Retinal pigment epithelial cell (primary cell): ENCODE measurements at places on chromosomes 3 and 15.

DNA sequence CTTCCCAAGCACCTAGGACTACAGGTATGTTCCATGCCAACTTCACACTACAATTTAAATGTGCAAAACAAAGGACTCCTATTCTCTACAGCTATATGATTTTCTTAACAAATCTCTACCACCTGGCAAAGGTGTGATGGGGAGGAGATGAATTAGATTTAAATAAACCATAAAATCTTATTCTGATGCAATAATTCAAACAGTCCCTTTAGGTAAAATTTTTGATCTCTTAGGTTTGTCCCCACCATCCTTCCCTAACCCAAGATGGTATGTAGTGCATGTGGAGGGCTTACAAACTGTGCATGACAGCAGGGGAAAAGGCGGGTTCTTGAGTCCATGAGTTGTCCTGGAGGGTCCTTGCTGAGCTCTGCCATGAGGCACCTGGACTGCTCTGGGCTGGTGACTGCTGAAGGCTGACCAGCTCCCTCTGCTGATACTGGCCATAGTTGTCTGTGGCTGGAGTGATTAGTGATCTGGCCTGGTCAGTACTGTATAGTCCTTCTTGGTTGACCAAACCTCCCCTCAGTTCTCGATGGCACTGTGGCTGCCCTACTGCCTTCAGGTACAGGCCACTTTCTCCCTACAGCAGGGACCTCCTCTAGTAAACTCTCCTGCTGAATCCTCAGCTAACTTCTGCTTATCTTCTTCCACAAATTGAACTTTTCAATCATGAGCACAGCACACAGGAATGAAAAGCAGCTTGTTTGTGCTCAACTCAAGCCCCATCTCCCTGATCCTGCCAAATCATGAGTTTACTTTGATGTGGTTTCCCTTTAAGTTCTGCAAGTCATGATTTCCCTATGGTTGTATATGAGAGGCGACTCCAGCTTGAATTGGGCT, 30.1 kb downstream of the CFAP161 start:
- no peak for DNase-seq

- DNase-seq: no peak
These were observed 82.1 kb downstream of the LINGO1 start for GRCh38 chr15:77550301-77551251.

DNA sequence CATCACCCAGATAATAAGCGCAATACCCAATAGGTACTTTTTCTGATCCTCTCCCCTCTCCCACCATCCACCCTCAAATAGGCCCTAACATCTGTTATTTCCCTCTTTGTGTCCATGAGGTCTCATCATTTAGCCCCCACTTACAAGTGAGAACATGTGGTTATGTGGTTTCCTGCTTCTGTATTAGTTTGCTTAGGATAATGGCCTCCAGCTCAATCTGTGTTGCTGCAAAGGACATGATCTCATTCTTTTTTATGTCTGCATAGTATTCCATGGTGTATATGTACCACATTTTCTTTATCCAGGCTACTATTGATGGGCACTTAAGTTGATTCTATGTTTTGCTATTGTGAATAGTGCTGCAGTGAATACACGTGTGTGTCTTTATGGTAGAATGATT, 165.4 kb downstream of the MBNL1 start:
- DNase-seq: no peak

GRCh38 chr3:123951522-123952447, 9.2 kb downstream of the CCDC14 start:
- DNase-seq: no peak

- no peak for DNase-seq
These were observed 187.7 kb downstream of the GREM1 start for GRCh38 chr15:32905481-32905880.

DNA sequence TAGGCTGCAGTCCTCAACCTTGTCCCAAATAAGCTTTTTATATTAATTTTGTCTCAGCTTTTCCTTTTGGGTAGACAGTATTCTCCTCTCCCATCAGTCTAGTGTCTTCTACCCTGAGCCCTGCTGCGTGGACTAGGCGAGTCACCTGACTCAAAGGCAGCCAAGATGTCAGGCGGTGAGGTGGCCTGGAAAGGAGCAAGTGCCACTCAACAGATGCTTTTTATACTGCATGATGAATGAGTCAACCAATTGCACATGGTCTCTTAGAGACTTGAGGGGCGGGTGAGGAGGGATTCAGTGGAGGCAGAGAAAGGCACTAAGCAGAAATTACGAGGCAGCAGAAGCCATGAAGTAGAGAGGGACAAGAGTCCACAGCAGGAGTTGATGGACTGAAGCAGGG, 95.9 kb downstream of the FRMD4B start:
- no peak for DNase-seq

DNA sequence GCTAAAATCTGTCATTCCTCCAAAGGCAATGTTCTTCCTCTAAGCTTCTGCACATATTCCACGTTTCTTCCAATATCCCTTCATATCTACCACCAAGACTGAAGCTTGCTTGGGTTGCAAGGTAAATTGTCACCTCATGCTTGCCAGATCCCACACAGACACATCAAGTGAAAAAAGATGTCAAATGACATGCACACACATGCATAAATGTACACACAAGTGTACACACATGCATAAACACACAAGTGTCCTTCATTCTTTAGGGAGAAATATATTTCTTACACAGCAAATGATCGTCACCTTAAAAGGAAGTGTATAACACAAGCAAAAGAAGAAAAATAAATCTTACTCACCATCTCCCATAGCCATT, 59.4 kb downstream of the CLASP2 start:
- DNase-seq: no peak

- no peak for DNase-seq
These were observed 30.4 kb downstream of the ACKR2 start for GRCh38 chr3:42839616-42840015.

DNA sequence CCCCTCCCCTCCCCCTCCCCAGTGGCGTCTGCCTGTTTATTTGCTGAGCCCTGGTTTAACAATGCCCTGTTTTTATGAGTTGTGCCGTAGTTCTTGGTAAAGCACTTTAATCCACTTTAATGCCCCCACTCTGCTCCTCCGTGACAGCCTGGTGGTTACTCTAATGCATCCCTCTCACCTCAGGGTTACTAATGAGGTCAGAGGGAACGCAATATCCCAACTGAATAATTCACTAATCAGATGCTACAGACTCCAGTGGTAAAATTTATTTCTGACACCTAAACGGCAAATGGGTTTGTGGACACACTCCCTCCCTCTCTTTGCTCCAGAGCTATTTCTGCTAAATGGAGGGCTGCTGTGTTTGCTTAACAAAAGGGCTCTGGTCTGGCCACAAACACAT, 26.1 kb upstream of the NTRK3 start:
- DNase-seq: no peak

DNA sequence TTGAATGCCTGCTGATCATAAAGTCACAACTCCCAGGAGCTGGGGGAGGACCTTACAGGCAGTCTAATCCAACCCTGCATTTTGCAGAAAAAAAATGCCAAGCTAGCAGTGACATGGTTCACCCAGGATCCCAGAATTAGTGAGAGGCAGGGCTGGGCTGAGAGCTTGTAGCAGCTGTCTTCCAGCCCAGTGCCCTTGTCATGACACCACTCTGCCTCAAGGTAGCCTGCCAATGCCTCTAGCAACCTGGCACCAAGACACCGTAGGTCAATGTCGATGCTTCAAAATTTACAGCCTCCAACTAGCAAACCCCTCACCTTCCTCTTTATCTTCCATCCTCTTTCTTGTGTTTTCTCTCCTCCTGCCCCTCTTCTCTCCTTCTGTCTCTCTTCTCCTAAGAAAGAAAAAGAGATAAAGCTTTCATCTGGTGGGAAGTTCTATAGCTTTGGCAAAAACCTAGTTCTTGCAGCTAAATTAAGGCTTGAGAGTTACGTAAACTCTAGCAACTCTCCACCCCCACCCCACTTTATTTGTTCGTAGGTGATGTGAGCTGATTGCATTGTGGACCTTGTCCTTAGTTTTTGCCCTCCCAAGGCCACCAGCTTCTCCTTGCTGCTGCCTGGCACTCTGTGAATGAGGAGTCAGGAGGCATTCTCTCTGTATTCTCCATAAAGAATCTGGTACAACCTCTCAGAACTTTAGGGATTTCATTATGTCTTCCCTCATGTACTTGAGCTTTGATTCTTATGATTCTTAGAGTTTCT, 18.3 kb upstream of the BFSP2 start:
- no peak for DNase-seq

DNA sequence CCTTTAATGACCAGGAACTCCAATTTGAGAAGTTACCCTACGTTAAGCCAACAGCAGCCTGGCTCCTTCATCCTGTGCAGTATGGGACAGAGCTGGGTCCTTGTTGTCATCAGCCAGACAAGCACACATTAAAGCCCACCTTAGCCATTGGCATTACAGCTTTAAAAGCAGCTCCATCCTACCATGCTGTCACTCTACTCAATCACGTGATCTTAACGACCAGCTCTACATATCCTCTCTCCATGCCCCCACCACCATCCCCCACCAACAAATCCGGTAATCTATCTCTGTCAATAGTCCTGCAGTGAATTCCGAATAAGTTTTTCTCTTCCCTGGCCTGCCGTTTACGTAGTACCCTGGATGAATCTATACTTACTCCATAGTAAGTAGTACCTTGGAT, 82.9 kb upstream of the DGKG start:
- no peak for DNase-seq

GRCh38 chr3:3699816-3700633, 99.2 kb upstream of the LRRN1 start:
- DNase-seq: no peak

GRCh38 chr3:23159929-23160328, 43.2 kb upstream of the UBE2E2 start:
- peak; percentile 34 for DNase-seq

GRCh38 chr3:125219261-125219701, 6.7 kb upstream of the SLC12A8 start:
- no peak for DNase-seq

DNA sequence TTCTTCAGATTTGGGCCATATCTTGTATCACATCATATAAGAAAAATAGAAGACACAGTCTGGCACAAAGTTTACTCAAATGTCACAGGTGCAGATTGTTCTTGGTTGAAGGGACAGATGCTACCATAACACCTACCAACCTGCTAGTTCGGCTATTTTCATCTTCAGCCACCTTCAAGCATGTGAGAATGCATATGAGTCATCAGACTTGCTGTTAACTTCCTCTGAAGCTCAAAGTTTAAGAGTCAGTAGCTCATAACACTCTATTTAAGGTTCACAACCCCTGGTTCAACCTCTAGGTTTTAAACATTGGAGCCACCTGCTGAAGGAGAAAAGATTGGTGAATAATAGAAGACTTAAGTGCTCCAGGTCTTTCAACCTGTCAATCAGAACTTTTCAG, 522.8 kb downstream of the NLGN1 start:
- DNase-seq: no peak

DNA sequence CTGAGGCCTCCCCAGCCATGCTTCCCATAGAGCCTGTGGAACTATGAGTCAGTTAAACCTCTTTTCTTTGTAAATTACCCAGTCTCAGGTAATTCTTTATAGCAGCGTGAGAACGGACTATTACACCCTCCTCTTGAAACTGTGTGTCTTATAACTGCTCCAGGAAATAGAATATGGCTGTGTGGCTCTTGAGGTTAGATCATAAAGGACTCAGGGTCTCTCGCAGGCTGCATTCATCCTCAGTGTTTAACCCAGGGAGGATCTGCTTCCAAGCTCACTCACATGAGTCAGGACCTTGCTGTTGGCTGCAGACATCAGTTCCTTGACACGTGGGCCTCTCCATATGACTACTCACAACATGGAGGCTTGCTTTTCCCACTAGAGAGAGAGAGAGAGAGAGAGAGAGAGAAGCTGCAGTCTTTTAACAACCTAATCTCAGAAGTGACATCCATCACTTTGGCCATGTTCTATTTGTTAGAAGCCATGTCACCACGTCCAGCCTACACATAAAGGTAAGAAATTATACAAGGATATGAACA, 114.3 kb upstream of the UBE2E1 start:
- no peak for DNase-seq

GRCh38 chr3:73848173-73848906, 223.6 kb upstream of the PDZRN3 start:
- DNase-seq: no peak

- DNase-seq: no peak
These were observed 144.2 kb upstream of the BNIP2 start for GRCh38 chr15:59833366-59833765.

- DNase-seq: no peak
These were observed 4.4 kb downstream of the NIT2 start for GRCh38 chr3:100338911-100339310.

DNA sequence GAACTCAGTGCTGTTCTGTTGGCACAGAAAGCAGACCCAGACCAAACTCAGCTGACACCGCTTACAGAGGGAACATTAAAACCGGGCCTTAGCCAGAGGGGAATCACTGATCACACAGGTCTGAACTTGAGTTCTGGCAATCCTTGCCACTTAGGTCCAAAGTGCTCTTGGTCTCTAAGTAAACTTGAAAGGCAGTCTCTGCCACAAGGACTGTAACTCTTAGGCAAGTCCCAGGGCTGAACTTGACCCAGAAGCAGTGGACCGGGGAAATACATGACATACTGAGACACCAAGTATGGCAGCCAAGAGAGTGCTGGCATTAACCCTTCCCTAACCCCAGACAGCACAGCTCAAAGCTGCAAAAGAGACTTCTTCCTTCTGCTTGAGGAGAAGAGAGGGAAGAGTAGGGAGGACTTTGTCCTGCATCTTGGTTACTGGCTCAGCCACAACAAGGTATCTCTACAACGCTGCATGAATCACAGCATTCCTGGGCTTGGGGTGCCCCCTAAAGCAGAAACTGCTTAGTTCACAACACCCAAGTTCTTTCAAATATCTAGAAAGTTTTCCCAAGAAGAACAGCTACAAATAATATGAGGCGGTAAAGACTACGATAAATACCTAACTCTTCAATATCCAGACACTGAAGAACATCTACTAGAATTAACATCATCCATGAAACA, 32.5 kb downstream of the NAALADL2 start:
- DNase-seq: no peak

DNA sequence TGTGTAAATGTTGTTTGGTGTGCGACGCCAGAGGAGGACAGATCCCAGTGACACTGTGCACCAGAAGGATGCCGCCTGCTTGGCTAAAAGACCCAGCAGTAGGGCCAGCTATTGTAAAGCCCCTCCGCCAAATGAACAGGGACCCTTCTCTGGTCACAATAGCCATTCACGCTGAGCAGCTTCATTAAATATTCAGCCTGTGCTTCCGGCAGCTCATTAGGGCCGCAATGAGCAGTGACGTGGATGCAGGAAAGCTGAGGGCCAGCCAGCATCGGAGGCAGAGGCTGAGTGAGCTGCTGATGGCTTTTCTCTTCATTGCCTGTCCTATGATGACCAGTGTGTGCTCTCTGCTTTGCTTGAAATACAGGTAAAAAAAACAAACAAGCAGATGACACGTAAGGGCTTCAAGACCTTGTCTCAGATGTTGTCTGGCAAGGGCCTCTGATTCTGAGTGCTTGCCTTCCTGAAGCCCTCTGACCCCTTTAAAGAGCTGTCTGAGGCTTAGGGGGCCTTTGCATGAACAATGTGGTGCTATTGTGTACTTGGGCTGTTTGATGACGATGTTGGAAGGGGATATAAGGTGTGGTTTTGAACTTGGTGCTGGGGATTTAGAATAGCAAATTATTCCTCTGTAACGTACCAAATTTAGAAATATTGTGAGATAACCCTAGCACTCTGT, 130.4 kb downstream of the FEZF2 start:
- DNase-seq: no peak

- no peak for DNase-seq
These were observed 140.9 kb downstream of the ALDH1A2 start for GRCh38 chr15:57924598-57924997.
